ENCODE measurements at places on chromosomes 1 and 21.

DNA sequence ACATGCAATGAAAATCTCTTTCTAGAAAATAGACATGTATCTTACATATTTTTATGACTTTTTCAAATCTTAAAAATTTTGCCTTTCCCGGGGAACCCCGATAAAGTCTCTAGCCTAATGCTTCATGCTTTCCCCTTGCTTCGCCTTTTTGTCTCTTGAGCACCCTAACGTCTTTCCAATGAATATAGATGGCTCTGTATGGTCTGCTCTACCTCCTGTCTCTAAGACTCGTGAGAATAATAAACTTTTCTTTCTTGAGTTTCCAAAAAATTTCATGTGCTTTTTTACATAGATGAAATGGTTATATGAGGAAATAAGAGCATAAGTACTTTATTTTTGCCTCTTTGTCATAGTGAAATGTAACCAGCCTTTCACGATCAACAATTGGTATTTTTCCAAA, 202.6 kb downstream of the PDE4B start:
- DNase-seq = no peak

DNA sequence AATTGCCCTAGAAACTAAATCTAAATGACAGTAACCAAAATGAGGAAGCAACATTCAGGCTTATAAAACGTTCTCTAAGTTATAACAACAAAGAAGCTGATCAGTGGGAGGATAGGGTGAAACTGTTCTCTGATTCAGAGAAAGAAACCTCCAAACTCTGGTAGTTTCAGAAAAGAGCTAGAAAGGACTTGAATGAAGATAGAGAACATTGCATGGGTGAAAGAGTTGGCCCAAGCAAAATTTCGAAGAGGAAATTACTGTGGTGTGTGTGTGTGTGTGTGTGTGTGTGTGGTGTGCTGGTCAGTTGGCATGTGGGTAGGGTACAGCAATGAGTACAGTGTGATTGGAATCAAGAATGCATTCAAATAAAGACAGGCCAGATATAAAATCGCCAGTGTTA, 16.5 kb upstream of the SPAG17 start:
- no peak for DNase-seq

GRCh38 chr1:44244986-44245385, 31.7 kb downstream of the DMAP1 start:
- no peak for DNase-seq

DNA sequence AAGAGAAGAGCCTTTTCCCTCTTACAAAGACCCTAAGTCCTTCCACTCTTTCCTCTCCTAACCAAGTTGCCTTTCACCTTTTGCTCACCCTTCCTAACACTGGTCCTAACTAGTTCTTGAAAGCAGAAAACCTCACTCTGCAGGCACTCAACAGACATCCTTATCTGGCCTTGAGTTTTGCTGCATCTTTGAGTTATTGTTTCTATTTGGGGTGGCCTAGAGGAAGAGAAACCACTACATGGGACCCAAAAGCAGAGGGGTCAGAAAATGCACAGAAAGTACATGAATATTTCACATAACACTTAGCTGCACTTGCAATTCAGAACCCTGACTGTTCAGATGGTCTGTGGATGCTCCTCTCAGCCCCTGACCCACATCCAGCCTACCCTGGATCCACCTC, 178.3 kb upstream of the SYT6 start:
- DNase-seq = no peak

GRCh38 chr1:29756085-29756484, 519.8 kb downstream of the PTPRU start:
- DNase-seq = no peak

- peak; percentile 29 for DNase-seq
Observed at GRCh38 chr1:56578963-56579875, at the start of gene PLPP3. Gene PLPP3 (minus strand): TSS chr1:56579563. CDS start chr1:56579016, 547 bp downstream.

Measured in naive B cell (primary cell).